ENCODE measurements at places on chromosomes 5 and 9. TPM values are rescaled to one million over a fixed set of nuclear protein-coding genes. Genes with fewer than 3 reads are reported as not detected.
A peak's percentile ranks its signal among the peaks of the same experiment; 100 is the strongest.

ERCC8 gene
- 10.5 TPM for total RNA-seq

SLC6A19 gene
- not detected for total RNA-seq

LCN9 gene
- total RNA-seq = not detected

CCNJL gene
- 0.17 TPM for total RNA-seq

TTC23L gene
- not detected for total RNA-seq

CD180 gene
- 0.57 TPM for total RNA-seq

C1QTNF2 gene
- total RNA-seq = not detected

FCHO2 gene
- total RNA-seq = 3.4 TPM

RETREG1 gene
- total RNA-seq = 59.8 TPM

DAB2IP gene
- 0.25 TPM for total RNA-seq

LMX1B gene
- not detected for total RNA-seq

GRCh38 chr9:13470836-13471235, 191.3 kb upstream of the MPDZ start:
- no peaks in the 10 kb centered on the region for H3K36me3 ChIP-seq
- no peak for DNase-seq
- H3K27me3 ChIP-seq = no peaks in the 10 kb centered on the region
- no peaks in the 10 kb centered on the region for H3K4me1 ChIP-seq
- H3K4me3 ChIP-seq = no peak overlapping the region

DNA sequence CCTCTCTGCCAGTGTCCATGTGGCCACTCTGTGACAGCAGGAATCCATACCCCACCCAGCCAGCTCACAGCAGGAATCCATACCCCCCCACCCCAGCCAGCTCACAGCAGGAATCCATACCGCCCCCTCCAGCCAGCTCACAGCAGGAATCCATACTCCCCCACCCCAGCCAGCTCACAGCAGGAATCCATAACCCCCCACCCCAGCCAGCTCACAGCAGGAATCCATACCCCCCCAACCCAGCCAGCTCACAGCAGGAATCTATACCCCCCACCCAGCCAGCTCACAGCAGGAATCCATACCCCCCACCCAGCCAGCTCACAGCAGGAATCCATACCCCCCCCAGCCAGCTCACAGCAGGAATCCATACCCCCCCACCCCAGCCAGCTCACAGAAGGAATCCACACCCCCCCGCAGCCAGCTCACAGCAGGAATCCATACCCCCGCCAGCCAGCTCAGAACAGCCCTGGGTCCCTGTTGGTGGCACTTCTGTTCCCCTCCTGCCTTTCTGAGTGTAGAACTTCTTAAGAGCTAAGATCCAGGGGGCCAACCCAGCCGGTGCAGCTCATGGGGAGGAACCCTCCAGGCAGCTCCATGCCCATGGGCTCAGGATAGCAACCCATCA, 8.4 kb upstream of the RXRA start:
- no peak overlapping the region for H3K4me3 ChIP-seq
- no peaks in the 10 kb centered on the region for H3K36me3 ChIP-seq
- H3K27ac ChIP-seq = no peak overlapping the region
- DNase-seq = no peak
- H3K27me3 ChIP-seq = peaks cover 4% of the 10 kb centered on the region
- H3K4me1 ChIP-seq = no peaks in the 10 kb centered on the region

DNA sequence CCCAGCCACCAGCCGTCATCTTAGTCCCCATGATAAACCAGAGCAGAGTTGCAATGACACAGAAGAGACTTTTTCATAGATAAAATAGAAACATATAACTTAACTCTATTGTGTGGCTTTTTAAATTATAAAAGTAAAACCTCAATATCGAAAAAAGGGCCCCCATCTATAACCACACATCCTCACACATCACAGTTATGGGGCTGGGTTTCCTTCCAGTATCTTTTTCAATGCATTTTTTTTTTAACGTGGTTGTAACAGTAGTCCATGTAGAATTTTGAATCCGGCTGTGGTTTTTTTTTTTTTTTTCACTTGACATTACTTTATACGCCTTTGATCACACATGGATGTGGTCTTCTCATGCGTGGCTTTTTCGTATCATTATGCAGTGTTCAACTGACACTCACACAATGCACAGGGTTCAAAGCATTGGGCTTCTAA, 77.4 kb downstream of the CFAP77 start:
- H3K27me3 ChIP-seq = peaks cover 62% of the 10 kb centered on the region
- peaks cover 17% of the 10 kb centered on the region for H3K4me1 ChIP-seq
- DNase-seq = no peak
- no peaks in the 10 kb centered on the region for H3K36me3 ChIP-seq

DNA sequence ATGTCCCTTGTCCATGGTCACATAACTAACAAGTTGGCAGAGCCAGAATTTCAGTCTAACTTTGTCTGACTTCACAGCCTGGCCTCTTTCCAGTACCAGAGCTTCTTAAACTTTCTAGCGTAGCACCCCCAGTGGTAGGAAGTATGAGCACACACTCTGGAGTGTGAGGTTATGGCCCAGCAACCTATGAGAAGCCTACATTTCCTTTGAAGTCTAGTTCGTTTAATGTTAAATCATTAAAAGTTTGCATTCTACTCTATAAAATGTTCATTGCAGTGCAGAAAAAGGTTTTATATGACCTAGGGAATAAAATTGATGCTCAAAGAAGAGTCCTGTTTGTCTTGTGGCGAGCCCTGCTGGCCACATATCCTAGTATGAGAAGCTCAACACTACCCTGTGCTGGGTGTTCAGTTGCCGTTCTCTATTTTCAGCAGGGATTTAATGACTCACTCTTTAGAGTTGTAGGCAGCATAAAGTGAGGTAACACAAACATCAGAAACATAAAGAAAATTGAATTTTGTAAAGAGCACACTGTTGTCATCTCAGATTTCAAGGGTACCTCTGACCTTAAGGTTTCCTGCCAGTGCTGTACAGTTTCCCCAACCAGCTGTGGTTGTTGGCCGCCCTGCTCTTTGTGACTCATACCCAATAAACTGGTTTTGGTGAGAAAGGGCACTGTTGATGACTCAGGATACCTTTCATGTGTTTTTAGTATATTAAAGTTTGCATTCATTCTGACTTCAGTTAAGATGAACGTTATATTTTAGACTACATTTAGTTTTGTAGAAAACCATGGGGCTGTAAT, 14.3 kb downstream of the MCCC2 start:
- DNase-seq = peak; percentile 65
- H3K27me3 ChIP-seq = no peaks in the 10 kb centered on the region

- DNase-seq = no peak
- H3K36me3 ChIP-seq = no peaks in the 10 kb centered on the region
- H3K4me1 ChIP-seq = no peaks in the 10 kb centered on the region
- peaks cover 21% of the 10 kb centered on the region for H3K27me3 ChIP-seq
- no peak overlapping the region for H3K4me3 ChIP-seq
- no peak overlapping the region for H3K27ac ChIP-seq
Observed at GRCh38 chr5:38468202-38468673, 88.2 kb downstream of the LIFR start.

DNA sequence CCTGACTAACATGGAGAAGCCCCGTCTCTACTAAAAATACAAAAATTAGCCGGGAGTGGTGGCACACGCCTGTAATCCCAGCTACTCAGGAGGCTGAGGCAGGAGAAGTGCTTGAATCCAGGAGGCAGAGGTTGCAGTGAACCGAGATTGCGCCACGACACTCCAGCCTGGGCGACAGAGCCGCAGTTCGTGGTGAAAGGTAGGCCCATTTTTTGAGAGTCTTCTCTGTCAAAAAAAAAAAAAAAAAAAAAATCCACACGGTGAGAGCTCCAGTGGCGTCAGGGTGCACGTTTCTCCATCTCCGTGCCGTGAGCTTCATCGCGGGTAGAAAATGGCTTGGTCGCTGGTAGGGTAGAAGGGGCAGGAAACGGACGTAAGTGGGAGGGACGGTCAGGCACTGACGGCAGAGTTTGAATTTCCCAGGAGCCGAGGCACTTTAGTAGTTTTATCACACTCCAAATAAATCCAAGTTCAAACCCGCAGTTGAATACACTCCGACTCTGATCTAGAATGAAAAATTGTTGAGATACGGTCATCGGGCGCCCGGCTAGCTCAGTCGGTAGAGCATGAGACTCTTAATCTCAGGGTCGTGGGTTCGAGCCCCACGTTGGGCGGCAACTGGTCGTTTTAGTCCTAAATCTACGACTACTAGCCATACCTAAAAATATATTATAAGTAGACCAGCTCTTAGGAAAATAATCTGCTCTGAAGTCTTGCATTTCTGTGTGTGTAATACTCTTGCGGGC, 2.4 kb upstream of the TRIM7 start:
- DNase-seq = peak; percentile 77
- H3K4me3 ChIP-seq = peak overlapping the region; percentile 86
- peaks cover 29% of the 10 kb centered on the region for H3K4me1 ChIP-seq
- H3K27me3 ChIP-seq = peaks cover 28% of the 10 kb centered on the region
- peak overlapping the region; percentile 87 for H3K27ac ChIP-seq

- DNase-seq = no peak
- H3K4me3 ChIP-seq = no peak overlapping the region
- peaks cover 46% of the 10 kb centered on the region for H3K27me3 ChIP-seq
- no peaks in the 10 kb centered on the region for H3K36me3 ChIP-seq
- H3K4me1 ChIP-seq = peaks cover 6% of the 10 kb centered on the region
Observed at GRCh38 chr9:89649039-89649691, 44.4 kb downstream of the GADD45G start.

DNA sequence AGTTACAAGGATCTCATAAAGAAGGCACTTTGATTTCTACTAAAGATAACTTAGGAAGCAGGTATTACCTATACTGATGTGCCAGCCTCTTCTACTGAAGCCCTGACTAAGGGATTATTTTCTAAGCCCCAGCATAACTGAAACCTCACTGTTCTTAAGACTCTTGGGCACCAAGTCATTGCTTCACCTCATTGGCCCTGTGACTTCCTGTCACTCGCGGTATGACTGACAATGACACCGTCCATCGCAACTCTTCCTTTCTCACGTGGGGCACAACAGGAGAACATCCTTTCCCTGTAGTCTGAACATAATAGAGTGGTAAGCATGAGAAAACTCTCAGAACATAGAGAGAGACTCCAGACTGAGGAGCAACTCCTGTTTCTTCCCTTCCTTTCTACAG, 6.4 kb downstream of the OR2V2 start:
- DNase-seq = no peak
- H3K36me3 ChIP-seq = no peaks in the 10 kb centered on the region
- H3K4me1 ChIP-seq = peaks cover 17% of the 10 kb centered on the region
- peaks cover 2% of the 10 kb centered on the region for H3K27me3 ChIP-seq
- H3K4me3 ChIP-seq = no peak overlapping the region

DNA sequence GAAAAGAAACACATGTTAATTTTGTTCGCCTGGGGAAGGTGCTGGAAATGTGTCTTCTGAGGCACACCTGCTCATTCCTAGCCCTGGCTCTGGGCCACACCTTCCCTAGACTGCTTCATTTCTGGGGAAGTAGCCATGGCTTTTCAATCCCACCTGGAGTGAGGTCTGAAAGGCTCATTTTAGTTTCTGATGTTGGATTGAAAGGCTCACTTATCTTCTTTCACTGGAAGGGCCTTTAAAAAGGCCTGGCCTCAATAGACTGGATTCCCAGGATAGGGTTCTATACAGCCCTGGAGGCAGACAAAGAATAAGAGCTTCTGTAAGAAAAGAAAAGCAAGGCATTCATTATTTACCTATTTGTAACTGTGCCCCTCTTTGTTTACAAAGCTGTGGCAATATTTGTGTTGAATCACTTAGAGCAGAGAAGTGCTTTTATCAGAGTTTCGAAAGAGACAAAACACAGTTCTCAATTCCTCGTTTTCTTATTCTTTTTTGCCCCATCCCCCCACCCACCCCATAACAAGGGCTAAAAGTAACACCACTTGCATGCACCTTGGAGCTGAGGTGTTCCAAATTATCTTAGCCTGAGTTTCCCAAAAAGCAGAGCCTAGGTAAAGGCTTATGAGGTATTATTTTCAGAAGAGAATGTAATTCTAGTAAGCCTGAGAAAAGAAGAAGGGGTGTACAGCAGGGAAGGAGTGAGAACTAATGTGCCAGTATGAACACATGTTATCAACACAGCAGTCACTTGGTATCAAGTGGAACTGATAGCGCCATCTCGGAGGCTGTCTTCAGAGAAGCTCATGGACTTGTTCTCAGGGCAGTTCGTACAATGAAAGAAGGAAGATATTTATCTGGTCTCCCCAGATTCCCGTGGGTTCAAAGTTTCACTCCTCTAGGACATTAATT, 413.1 kb downstream of the KCTD16 start:
- DNase-seq = no peak
- H3K27me3 ChIP-seq = no peaks in the 10 kb centered on the region
- no peak overlapping the region for H3K27ac ChIP-seq
- H3K4me1 ChIP-seq = no peaks in the 10 kb centered on the region

- DNase-seq = no peak
- peaks cover 25% of the 10 kb centered on the region for H3K36me3 ChIP-seq
- H3K27ac ChIP-seq = no peak overlapping the region
- no peak overlapping the region for H3K4me3 ChIP-seq
Observed at GRCh38 chr5:75460942-75461610, 50.4 kb downstream of the CERT1 start.

DNA sequence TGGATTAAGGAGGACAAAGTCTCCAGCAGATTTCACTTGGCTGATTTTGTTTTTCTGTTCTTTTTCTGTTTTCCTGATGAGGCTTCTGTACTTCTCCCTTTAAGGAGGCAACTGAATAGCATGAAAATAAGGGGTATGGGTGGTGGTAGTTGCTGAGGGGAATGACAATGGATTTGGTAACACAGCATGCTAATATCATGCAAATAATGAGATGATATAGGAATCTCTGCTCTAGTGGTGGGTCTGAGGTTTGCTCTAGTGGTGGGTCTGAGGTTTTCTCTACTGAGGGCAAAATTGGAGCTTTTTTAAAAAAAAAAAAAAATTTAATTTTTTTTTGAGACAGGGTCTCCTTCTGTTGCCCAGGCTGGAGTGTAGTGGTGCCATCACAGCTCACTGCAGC, 139.7 kb downstream of the C9orf152 start:
- H3K27ac ChIP-seq = no peak overlapping the region
- peaks cover 27% of the 10 kb centered on the region for H3K27me3 ChIP-seq
- H3K4me3 ChIP-seq = no peak overlapping the region
- peaks cover 1% of the 10 kb centered on the region for H3K36me3 ChIP-seq
- H3K4me1 ChIP-seq = peaks cover 6% of the 10 kb centered on the region
- no peak for DNase-seq

DNA sequence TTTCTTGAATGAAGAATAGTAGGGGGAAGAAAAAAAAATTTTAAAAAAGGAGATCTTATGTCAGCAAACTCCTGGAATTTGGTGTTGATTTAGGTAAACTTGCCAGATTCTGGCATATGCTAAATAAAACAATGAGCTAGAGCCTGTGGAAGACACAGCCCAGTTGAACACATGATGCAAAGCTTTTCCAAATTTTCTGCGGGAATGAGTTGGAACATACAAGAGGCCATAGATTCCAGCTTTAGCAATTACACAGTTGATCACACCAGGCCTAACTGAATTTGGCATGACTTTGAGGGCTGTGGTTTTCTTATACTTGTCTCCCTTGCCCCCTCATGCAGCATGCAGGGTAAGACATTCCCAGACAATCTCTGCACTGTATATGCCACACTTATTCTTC, 297.0 kb downstream of the SH3GL2 start:
- no peak overlapping the region for H3K27ac ChIP-seq
- no peaks in the 10 kb centered on the region for H3K27me3 ChIP-seq
- no peak for DNase-seq
- H3K36me3 ChIP-seq = no peaks in the 10 kb centered on the region
- no peaks in the 10 kb centered on the region for H3K4me1 ChIP-seq

Measured in activated naive CD8-positive, alpha-beta T cell treated with anti-CD3 and anti-CD28 coated beads, Interleukin-2, amount 10 ng/mL, durations not matched to agents 7 days and 5 days (primary cell).